ENCODE measurements at places on chromosomes 3 and 15.

- no peak for DNase-seq
These were observed 23.2 kb downstream of the SENP8 start for GRCh38 chr15:72141171-72142084.

- no peak for DNase-seq
These were observed 49.2 kb downstream of the LRRK1 start for GRCh38 chr15:100968050-100968966.

GRCh38 chr15:49168016-49168415, 2.0 kb upstream of the GALK2 start:
- DNase-seq, result no peak

DNA sequence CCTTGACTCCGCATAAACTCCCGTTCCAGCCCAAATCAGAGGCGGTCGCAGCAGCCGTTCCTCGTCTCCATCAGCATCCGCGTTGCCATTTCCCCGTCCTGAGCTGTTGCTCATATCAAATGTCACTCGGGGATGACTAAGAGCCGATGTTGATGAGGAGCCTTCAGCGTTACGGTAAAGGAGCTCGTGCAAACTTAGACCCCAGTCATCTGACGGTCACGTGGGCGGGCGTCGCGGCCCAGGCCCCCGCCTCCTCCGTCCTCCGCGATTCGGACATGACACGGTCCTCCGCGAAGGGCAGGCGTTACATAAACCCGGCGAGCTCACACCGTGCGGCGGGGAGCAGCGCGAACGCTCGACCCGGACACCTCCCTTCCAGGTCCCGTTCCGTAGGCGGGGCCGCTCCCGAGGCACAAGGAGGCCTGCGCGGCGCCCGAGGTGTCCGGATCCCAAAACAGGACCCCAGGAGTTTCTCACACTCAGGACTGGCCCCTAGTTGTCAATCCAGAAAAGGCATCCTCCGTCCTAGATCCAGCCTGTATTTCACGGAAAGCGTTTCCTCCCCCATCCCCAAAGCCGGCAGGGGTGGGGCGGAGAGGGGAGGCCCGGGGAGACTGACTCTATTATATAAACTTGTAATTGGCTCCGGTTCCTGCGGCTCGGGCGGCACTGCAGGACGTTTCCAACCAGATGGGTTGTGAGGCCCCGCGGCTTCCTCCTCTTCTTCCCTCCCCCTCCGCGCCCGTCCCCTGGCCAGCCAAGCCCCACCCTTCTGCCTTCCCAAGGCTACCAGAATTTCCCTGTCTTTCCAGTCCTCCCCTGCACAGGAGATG, 100.0 kb upstream of the IGF1R start:
- no peak for DNase-seq

- no peak for DNase-seq
These were observed 108.3 kb downstream of the VGLL4 start for GRCh38 chr3:11535243-11535960.

GRCh38 chr15:58346361-58346760, 85.4 kb upstream of the LIPC start:
- no peak for DNase-seq

GRCh38 chr15:60889491-60889890, 339.6 kb downstream of the RORA start:
- no peak for DNase-seq

- no peak for DNase-seq
These were observed 19.8 kb upstream of the MTHFS start for GRCh38 chr15:79916502-79917132.

- DNase-seq, result no peak
These were observed 1007.2 kb upstream of the ALCAM start for GRCh38 chr3:104359546-104359945.

- DNase-seq, result no peak
These were observed 851 bp upstream of the TEX55 start for GRCh38 chr3:119145128-119145499.

DNA sequence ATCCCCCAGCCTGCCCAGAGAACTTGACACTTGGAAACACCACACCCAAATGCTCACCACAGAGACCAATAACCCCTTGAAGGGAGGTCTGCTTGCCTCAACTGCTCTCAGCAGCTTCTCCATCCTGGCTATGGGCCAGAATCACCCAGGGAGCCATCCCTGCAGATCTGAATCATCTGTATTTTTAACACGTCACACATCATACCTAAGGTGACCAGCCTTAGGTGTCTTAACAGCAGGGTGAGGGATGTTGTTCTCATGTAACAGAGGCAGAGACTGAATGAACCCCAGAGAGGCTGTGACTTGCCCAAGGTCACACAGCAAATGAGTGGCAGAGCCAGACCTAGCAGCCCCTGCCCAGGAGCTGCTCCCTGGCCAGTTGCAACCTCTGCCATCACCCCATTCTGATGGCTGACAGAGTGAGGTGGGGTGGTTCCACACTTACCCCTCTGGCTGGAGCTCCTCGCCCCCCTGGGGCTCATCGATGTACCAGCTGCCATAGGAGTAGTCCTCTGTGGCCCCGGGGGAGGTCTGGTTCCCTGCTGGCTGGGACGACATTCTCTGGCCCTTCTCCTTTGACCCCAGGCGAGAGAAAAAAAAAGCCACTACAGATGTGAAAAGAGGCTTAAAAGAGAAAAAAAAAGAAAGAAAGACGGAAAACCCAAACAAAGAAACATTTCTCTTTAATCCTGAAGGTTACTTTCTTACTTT, 722 bp downstream of the STRA6 start:
- DNase-seq, result no peak

DNA sequence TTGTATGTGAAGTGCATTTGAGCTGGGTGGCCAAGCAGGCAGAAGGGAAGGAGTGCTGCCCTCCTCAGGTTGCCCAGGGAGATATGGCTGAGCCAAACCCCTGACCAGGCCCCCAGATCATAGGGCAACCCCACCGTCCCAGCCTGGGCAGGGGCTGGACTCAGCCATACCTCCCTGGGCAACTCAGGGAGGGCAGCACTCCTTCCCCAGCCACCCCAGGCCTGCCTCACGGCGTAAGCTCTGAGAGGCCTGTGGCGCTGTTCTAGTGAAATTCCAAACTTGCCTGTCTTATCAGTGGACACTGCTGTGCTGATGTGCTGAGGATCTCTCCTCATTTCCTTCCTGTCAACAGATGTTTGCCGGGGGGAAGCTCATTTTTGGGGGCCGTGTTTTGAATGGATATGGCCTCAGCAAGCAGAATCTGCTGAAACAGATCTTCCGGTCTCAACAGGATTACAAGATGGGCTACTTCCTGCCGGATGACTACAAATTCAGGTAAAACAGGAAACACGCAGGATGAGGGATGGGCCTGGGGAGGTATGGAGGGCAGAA, 57.6 kb upstream of the FGD5 start:
- DNase-seq, result no peak

GRCh38 chr3:129526121-129526900, 2.1 kb upstream of the RHO start:
- DNase-seq, result no peak

DNA sequence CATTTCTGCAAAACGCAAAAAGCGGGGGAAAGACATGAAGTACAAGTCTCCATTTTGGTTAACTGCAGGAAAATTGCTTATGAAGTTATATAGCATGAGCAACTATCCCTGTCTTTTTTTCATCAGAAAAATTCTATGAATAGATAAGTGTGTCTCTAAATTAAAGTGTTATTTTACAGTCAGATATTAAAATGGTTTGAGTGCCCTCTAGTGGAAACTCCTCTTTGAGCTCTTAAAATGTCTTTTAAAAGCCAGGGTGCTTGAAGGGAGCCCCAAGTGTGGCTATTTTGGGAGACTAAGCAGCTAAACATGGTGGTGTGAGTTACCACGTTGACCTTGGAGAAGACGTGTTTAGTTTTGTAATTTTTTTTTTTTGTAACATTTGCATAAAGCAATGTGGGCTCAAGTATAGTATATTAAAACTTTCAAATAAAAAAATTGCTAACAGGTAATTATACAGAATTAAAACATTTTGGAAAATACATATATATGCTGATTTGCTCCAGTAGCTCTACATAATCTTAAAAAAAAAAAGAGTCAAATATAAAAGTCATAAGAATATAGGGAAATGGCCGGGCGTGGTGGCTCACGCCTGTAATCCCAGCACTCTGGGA, 77.2 kb downstream of the PPP2R3A start:
- no peak for DNase-seq

GRCh38 chr3:156985711-156986110, 159.6 kb downstream of the LEKR1 start:
- DNase-seq, result no peak

DNA sequence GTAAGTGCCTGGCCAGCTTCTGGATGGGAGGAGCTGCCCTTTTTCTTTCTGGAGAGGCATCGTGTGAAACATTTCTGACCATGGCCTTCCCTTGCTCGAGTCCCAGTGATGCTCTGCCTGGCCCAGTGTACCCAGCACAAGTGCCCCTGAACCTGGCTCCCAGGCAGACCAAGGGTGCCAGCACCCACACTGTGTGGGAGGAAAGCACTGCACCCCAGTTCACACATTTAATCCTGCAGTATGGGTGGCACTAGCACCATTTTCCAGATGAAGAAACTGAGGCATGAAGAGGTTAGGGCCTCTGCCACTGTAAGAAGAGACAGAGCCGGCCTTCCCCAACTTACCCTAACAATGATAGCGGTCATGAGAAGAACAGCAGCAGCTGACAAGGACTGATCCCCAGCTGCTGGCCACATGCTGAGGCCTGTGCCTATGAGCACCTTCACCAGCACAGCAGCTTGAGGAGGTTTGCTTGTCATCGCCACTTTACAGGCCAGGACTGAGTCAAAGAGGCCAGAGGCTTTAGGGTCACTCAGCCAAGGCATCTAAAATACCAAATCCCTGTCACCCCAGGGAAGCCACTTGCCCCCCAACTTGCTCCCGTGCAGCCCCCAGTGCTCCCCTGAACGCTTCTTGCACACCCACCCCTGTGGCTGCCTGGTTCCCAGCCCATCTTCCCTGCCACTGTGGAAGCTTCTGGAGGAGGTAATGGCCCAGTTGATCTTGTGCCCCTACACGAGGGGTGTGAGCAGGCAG, 15.0 kb downstream of the PRR23E start:
- DNase-seq, result no peak

GRCh38 chr3:48273594-48274211, 32.8 kb downstream of the ZNF589 start:
- DNase-seq, result peak; percentile 29

DNA sequence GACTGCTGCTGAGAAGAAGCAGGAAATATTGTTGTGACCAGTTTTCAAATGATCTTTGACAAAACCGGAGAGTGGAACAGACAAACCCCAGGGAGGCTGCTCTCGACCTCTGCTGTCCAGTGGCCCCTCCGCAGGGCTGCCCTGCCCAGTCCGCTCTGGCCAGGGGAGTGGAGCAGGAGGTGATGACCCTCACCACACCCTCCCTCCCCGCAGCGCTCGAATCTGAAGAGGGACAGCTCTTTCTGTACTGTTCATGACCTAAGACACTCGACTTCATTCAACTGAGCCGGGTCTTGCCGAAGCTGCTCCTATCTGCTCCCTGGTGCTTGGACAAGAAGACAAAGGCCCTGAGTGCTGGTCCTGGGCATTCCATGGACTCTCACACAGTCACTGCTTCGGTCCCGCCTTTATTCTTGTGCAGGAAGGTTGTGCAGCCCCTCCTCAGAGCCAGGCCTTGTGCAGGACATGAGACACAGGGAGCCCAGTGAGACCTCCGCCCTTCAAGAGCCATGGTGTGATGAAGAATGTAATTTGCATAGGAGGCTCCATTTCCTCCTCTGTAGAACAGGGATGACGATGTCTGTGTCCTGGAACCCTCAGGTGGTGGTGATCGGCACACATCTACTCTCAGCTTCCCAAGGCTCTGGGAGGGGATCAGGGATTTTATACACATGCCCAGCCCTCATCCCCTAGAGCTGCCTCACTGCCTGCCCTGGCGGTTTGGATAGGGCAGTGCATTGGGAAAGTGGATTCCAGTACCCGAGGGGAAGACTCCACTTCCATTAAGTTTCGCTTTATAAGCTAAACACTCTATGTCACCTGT, 97.1 kb upstream of the PRR20G start:
- DNase-seq, result no peak

DNA sequence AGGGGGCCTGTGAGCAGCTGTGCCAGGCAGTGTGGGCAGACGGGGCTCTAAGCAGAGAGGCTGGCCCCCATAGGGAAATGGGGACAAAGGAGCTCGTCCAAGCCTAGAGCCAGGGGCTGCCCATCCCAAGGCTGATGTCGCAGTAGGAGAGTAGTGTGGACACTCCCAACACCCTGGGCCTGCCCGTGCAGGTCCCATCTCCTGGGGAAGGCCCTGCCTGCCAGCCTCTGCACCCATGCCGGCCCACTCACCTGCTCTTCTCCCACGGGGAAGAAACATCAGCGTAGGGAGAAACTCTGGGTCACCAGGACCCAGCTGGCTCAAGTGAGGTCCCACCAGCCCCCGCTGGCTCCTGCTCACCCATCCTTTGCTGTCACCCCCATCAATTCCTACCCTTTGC, 10.7 kb upstream of the DUSP7 start:
- DNase-seq, result no peak

DNA sequence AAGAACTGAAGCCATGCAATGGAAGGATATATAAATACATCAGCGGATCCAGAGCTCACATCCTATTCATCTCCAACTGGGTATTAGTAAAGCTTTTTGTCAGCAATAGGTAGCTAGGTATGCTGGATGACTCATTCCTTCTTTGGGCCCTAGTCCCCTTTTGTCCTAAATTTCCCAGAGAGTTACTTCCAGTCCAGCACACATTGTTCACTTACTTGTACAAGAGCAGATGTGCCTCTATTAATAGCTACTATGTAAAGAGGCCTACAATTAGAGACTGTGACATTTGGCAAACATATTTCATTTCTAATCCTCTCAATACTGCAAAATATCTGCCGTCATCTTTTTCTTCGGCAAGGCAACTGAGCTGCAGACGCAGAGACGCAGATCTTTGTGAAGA, 1.7 kb upstream of the SLC4A7 start:
- DNase-seq, result no peak

- DNase-seq, result no peak
These were observed 8.6 kb downstream of the LPCAT4 start for GRCh38 chr15:34358367-34358766.

DNA sequence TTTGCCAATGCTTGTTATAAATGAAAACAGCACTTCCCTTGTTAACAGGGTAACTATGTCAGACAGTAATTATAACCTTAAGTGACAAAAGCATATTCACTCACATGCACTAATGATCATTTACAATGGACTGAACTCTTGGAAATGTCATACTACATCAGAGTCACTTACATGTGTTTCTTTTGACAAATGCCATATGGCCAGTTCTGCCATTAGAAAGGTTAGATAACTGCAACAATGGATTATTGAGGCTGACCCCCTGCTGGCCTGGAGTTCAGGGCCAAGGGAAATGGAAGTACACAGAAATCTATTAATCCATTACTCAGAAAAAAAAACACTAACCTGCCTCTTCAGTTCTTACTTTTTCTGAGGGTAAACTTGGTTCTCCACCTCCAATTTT, 313.4 kb downstream of the CNTN3 start:
- no peak for DNase-seq

GRCh38 chr15:89632563-89633430, 22.5 kb downstream of the KIF7 start:
- no peak for DNase-seq
